ENCODE measurements at places on chromosomes 12 and 14.

DNA sequence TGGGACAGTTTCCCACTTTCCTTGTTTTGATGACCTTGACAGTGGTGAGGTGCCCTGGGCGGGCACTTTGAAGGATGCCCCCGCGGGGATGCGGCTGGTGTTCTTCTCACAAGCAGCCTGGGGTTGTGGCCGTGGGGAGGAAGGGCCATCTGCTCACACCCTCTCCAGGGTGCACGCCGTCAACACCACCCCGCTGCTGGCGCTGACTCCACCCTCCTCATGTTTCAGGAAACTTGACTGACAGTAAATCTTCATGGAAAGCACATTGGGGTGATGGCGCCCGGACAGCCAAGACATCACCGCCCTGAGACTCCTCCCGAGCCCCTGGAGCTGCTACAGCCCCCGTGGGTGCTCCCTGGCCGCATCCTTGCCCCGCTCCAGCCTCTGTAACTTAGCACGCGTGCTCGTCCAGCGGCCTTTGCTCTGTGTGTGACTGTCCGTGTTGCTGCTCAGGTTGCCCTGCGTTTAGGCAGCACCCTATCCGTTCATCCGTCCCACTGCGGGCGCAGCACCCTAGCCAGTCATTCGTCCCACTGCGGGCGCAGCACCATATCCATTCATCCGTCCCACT is 150.2 kb upstream of the C14orf180 start:
- DNase-seq: no peak

DNA sequence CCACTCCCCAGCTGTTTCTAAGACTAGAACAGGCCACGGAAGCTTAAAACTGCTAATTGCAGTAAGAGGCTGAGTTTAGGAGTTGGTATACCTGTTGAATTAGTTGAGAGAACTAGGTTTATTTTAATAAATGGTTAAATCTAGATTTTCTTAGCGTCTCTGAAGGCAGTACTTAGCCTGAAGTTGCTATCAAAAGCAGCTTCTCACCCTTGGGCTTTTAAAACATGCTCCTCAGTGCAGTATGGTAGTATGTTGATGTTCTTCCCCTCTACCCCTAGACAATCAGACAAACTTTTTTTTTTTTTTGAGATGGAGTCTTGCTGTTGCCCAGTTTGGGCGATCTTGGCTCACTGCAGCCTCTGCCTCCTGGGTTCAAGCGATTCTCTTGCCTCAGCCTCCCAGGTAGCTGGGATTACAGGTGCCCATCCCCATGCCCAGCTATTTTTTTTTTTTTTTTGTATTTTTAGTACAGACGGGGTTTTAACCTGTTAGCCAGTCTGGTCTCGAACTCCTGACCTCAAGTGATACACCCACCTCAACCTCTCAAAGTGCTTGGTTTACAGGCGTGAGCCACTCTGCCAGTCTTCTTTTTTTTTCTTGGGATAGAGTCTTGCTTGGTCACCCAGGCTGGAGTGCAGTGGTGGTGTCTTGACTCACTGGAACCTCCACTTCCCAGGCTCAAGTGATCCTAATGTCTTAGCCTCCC is 6.8 kb downstream of the SRSF5 start:
- DNase-seq: no peak

GRCh38 chr14:74863274-74863673 is 12.7 kb downstream of the PROX2 start:
- DNase-seq: no peak

DNA sequence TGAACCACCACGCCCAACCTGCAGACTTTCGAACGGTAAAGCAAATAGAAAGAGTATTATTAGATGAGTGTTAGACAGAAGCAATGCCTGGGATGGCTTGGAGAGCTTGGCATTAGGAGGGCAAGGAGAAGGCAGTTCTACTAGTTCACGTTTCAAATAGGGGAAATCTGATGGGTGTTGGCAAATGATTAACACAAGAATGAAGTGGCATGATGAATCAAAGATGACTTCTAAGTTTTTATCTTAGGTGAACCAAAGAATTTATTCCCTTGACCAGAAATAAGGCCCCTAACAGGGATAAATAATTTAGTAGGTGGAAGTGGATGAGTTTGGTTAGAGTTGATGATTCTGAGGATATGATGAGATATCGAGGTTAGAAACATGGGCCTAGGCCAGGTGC is 38.5 kb downstream of the DRAM1 start:
- no peak for DNase-seq

GRCh38 chr14:61364243-61364642 is 42.9 kb downstream of the PRKCH start:
- no peak for DNase-seq

GRCh38 chr12:128600886-128601285 is 222.9 kb downstream of the SLC15A4 start:
- no peak for DNase-seq

DNA sequence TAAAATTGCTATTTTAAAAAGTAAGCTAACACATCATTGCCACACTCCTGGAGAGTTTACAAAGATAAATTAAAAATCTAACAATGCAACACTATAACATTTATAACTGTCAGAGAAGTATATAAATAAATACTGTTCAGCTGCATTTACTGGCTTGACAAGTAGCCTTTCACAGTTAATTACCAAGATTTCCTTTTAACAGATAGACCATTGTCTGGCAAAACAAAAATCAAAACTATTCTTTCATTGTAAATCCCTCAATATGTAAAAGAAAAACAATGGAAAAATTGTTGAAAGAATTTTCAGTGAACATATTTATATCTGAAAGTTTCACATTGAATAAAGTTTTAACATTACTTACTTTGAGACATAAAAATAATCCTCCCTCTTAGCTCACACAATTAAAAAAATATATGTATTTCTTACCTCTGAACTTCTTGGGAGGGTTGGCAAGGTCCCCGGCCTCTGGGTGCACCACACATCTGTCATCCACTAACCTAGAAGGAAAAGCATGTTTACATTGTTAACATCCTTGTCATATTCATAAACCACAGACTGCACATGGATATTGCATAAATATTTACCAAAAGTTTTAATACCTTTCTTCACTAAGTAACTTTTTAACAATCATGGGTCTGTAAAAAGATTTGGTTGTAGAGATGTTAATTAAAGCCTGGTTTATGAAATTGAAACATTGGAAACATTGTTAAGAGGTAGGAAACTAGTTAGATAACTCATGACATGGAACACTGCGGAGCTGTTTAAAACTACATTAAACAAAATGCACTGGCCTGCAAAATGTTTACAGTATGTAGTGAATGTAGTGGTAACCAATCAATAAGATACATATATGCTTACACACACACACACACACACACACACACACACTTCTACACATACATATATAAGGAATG is 43.0 kb downstream of the ITPR2 start:
- no peak for DNase-seq

DNA sequence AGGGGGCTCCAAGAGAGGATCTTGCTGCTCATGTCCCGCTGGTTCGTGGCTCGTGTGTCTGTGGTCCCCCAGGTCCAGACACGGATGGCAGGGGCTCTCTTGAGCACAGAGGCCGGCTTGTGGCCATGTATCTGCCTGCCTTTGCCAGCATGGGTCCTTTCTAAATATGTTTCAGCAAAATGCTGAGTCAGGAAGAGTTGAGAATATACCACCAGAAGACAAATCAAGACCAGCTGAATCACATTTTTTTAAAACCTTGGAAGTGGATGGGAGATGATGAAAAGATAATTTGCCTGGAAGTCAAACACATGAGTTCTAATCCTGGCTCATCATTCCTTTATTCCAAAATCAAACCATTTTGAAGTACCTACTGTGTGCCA is 58.0 kb downstream of the NUAK1 start:
- no peak for DNase-seq

DNA sequence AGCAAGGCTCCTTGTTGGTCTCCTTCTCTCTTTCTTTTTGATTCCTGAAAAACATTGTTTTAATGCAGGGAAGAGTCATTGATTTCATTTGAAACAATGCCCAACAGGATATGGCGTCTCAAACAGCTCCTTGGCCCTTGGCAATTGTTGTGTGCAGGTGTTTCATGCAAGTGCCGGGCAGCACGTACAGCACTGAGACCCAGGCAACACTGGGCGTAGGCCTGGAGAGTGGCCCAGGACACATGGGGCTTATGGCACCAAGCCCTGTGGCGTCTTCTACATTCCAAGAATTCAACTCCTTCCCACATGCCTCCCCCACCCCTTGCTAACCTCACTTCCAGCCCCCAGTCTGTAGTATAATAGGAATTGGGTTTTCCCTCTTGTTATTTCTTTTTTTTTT is 230.4 kb downstream of the SPTSSA start:
- no peak for DNase-seq

DNA sequence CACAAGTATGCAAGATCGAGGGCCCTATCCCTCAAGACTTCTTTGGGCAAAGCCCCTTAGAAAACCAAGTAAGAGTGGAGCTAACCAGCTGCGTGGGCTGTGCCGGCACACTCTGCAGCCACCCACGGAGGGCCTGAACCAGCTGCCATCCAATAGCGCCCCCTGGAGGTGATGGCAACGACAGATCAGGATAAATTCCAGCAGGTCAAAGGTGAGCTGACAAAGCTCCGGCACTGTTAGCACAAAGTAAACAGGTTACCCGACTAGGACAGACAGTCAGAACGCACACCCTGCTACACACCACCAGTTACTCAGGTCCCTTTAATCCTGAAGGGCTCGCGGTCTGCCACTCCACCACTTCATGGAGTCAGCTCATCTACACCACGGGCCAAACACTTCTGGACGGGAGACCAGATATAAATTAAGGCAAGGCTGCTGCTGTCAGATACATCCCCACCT is 4.9 kb downstream of the ZBTB39 start:
- DNase-seq: peak; percentile 58

- DNase-seq: no peak
These were observed 118.3 kb downstream of the GALC start for GRCh38 chr14:87874676-87875075.

DNA sequence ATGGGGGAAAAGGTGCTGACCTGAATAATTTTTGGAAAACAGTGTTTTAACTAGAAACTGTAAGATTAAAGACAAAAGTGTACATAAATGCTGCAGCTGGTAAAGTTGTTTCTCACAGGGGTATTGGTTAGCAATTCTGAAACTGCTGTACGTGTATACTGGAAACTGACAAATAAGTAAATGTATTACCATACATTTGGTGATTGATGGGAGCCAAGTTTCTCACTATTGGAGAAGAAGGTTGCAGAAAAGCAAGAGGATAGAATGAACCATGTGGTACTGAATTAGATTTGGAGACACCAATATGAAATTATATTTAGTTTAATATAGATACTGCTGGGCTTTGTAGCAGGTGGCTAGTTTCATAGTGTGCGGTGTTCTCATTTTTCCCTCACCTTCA is 19.6 kb upstream of the FBXO33 start:
- DNase-seq: no peak

GRCh38 chr12:111687255-111687654 is 1.4 kb downstream of the ACAD10 start:
- DNase-seq: no peak

DNA sequence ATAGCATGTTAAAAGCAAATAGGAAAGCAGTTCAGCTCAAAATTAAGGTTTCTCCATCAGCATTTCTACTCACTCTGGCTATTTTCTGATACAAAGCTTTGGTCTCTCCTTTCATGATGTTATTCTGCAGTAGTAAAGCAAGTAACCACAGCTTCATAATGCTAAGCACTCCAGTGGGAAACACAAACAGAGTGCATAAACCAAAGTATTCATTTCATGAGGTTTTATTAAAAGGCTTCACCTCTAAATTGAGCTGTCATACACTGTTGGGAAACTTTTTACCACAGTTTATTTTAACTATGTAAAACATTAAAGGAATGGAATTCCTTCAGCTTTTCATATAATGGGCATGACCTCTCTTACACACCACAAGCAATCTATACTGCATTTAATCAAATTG is 157.9 kb upstream of the LMO3 start:
- DNase-seq: no peak

- DNase-seq: no peak
These were observed 48.7 kb upstream of the BCL11B start for GRCh38 chr14:99320621-99321235.

DNA sequence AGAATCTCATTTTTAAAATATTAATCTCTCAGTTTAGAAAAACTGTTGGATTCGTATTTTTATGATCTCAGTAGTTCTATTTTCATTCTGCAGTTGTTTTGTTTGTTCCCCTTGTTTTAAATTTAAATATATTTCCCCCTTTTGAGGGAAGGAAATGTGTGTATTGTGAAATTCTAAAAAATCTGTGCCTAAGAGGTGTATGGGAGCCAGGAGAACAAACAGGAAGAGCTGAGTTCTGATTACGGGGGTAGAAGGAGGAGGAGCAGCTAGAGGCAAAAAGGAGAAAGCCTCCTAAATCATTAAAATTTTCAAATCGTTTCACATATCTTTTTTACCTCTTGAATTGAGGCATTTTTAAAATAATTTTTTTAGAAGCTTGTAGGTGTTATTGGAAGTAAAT is 2.3 kb downstream of the RDH12 start:
- no peak for DNase-seq

DNA sequence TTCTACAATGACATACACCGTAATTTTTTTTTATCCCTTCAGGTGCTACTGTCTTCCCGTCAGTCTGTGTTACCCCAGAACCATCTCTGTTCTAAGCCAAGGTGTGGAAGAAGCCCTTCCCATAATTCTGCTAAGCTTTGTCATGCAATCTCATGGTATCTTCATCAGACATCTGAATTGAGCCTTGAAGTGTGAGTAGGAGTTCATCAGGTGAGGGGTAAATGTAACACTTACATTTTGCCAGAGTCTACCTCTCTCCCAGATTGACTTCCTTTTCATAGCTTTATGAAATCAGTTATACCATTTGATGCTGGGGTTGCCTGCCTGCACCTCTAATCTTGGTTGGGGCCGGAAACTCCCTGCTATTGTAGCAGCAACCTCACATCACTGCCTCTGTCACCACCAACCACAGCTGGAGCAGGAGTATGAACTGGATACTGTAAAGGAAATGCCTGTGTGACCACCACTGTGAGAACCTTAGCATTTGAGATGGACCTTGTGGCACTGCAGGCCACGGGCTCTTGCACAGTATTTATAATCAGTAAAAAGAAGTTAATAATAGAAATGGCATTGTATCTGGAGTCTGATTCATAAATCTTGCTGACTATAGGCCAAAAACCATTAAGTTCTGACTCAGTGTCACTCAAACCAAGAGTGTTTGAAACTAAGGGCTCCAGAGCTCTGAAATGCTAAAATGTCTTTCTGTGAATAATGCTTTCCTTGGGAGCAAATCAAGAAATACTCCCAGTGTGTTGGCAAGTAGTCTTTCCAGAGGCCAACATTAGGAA is 58.7 kb upstream of the STK38L start:
- no peak for DNase-seq

DNA sequence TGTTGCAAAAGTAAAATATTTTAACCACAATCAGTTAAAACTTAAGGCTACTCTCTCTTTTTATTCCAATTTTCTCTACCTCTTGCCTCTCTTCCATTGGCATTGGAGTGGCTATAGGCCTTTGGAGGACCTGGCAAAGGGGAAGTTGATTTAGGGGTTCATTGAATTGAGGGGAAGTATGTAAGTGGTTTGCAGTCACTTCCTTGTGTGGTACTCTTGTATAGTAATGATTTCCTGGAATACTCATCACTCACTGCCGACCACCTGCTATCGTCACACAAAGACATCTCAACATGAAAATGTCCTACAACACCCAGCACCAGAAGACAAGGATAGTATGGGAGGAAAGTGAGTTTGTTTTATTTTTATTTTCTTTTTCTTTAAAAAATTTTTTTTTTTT is 45.7 kb upstream of the CPM start:
- DNase-seq: no peak

- DNase-seq: no peak
These were observed 9.5 kb upstream of the SLCO1B3 start for GRCh38 chr12:20801035-20801434.

- DNase-seq: no peak
These were observed 111.0 kb downstream of the TRAFD1 start for GRCh38 chr12:112236386-112236785.

- no peak for DNase-seq
These were observed 30.5 kb downstream of the ANO2 start for GRCh38 chr12:5914387-5915149.

All from T-helper 17 cell (primary cell).